ENCODE measurements at places on chromosomes 16 and 17.

- peak; percentile 28 for DNase-seq
Observed at GRCh38 chr16:59886021-59886420, 1151.9 kb upstream of the GOT2 start.

DNA sequence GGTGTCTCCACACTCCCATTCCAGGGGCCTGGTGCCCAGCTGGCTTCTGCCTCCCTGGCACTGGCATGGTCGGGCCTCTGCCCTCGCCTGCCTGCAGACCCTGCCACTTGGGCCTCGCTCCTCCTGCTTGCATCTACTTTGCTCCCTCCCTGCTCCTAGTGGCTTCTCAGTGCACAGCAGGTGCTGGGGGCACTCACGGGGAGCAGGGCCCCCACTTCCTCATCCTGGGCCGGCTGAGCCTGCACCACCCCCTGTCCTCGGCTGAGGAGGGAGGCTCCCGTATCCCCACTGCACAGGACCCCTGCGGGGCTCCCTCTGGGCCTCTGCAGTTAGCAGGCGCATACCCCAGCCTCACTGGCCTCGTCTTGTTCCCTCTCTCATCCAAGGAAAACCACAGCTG, 35.2 kb downstream of the CIBAR2 start:
- no peak for DNase-seq

- no peak for DNase-seq
Observed at GRCh38 chr16:4847774-4848587, 700 bp downstream of the UBN1 start.

GRCh38 chr16:22924492-22924891, 110.5 kb downstream of the HS3ST2 start:
- no peak for DNase-seq

DNA sequence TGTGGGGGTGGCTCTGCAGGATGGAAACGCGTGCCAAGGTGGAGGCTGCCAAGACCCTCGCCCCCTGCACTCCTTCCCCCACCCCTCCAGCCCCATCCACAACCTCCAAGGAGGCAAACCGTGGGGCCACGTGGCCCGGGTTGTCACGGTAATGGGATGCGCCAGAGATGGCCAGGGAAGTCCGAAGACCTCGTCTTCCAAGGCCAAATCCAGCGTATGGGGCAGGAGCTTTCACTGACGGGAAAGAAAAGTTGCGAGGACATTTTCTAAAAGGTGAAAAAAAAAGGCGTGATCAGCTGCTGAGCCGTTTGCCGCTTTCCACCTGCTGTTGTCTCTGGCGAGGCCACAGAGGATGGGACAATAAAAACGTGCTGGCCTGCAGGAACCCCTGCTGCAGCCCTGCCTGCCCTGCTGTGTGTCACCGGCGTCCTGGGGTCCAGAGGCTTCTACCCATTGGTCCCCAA, 28.3 kb upstream of the GSE1 start:
- no peak for DNase-seq

- no peak for DNase-seq
Observed at GRCh38 chr16:17271687-17272086, 199.1 kb downstream of the XYLT1 start.

GRCh38 chr16:7422036-7422888, 89.6 kb downstream of the RBFOX1 start:
- no peak for DNase-seq

DNA sequence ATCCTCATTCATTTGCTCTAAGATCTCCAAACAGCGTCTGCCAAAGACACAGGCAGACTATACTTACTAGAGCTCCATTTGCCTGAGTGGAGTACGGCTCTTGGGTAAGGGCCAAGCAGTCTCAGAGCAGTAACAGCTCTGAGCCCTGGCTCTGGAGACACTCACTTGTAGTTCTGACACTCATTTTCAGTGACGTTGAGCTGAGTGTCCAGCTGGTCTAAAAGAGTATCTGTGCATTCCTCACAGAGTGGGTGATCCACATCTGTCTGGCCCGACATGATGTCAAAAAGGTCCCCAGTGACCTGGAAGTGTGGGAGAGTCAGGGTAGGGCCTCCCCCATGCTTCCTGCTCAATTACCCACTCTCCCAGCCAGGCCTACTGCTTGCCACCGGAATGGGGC, 5.7 kb downstream of the BECN1 start:
- DNase-seq, result no peak

- DNase-seq, result no peak
Observed at GRCh38 chr17:39960524-39961041, 2.2 kb upstream of the GSDMA start.
